ENCODE measurements at places on chromosomes 11 and 22. TPM values are rescaled to one million over a fixed set of nuclear protein-coding genes. Genes with fewer than 3 reads are reported as not detected.

GRCh38 chr11:123264431-123264780, 69.4 kb upstream of the CLMP start:
- no peak for DNase-seq

Gene DDIAS
- 3.2 TPM for total RNA-seq

DNA sequence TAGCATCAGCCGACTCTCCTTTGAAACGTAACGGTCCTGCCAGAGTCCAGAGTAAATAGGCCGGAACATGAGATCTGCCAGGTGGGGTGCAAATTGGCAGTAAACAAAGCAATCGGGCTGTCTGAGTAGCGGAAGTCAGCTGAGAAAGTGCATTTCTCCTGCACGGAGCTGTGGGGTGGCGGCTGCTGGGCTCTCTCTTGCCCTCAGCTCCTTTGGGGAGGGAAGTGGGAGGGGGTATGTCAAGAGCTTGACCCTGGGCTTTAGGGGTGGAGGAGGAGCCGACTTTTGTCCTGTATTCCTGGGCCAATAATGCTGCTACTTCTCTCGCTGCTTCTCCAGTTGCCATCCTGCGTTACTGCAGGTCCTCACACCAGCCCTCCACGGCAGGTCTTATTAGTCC, 11.6 kb downstream of the GRIK4 start:
- DNase-seq: no peak

Gene B3GAT3
- 80.8 TPM for total RNA-seq

Gene DRD4
- total RNA-seq: 0.08 TPM

Gene PRAME
- 3.7 TPM for total RNA-seq

- no peak for DNase-seq
Measured at GRCh38 chr11:111539426-111540113, 950 bp upstream of the LAYN start.

GRCh38 chr11:34327804-34328631, 29.8 kb downstream of the ABTB2 start:
- DNase-seq: no peak

GRCh38 chr11:65129649-65130441, 4.5 kb downstream of the SYVN1 start:
- DNase-seq: no peak

All from kidney epithelial cell (primary cell).